ENCODE measurements at places on chromosomes 11 and 22. TPM values are rescaled to one million over a fixed set of nuclear protein-coding genes. Genes with fewer than 3 reads are reported as not detected.

Gene NPAS4
- 0.16 TPM for total RNA-seq

Gene IL18
- 2.0 TPM for total RNA-seq

Gene RAB38
- total RNA-seq, result 0.78 TPM

Gene GAL3ST1
- total RNA-seq, result 0.94 TPM

GRCh38 chr22:20423008-20423905 is 14.4 kb downstream of the SCARF2 start:
- DNase-seq, result peak; percentile 80

GRCh38 chr11:2305788-2306451 is 4.1 kb downstream of the TSPAN32 start:
- DNase-seq, result no peak

- DNase-seq, result no peak
These were observed at the start of gene PHETA2 for GRCh38 chr22:42074132-42074811. TSS of gene PHETA2 (plus strand) at chr22:42074248. CDS start at chr22:42077294, 3,046 bp downstream.

- no peak for DNase-seq
These were observed at the start of gene OR52K1 for GRCh38 chr11:4482445-4482844. TSS of gene OR52K1 (plus strand) at chr11:4482646. CDS start at chr11:4488901, 6,255 bp downstream.

DNA sequence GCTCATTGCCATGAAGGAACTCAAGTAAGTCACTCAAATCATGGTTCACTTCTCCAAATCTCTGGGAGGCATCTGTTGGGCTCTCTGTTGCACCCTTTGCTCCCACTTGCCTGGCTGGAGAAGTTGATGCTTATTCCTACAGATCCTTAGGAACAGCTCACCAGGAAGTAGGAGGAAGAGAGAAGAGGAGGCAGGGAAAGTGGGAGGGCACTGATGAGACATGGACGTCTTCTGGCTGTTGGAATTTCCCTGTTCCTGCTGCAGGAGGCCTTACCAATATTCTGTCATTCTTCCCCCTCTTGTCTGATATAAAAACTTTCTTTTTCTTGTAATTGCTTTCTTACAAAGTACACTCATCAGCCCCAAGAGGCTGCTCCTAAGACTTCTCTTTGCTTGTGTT is 13.6 kb downstream of the POLR2F start:
- no peak for DNase-seq

DNA sequence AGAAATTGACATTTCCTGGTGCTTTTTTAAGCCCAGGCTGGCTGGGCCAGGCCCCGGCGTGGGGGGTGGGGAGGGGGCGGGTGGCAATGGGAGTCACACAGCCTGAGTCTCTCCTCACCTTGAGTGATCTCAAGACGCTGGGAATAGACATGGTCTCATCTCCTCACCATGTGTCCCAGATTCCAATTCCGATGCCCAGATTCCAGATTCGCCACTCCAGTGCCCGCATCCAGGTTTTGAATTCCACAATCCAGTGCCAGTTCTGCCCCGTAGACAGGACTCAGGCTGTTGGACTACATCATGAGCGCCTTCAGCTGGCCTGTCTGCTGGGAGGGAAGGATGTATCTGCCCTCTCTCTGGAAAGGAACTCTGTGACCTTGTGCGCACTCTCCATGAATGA is 19.1 kb downstream of the KCNC1 start:
- DNase-seq, result no peak

Data from occipital lobe (tissue), 3 donors.